Activated CD4-positive, alpha-beta T cell treated with anti-CD3 and anti-CD28 coated beads for 48 hours (primary cell): ENCODE measurements at places on chromosomes 3 and 15.
A peak's percentile ranks its signal among the peaks of the same experiment; 100 is the strongest.

- no peak for DNase-seq
Measured at GRCh38 chr3:154904328-154904727, 175.8 kb upstream of the MME start.

GRCh38 chr15:85614059-85614458 is 180.7 kb downstream of the KLHL25 start:
- DNase-seq = no peak

DNA sequence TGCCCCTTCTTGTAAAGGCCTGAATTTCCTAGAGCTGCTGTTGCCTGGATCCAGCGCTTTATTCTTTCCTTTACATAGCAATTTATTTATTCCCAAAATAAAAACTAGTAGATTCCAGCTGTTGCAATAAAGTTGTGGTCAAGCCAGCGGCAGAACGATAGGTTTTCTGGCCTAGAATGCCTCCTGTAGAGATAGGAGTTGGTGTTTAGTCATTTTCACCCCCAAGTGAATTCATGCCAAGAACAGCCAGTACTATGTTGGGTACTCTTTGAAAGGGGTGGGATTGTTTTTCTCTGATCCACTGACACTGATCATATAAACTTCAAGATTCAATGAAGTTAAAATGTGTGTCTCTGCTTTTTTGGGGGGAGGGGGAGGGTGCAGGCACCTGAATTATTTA is 69.7 kb downstream of the KLHL25 start:
- no peak for DNase-seq

DNA sequence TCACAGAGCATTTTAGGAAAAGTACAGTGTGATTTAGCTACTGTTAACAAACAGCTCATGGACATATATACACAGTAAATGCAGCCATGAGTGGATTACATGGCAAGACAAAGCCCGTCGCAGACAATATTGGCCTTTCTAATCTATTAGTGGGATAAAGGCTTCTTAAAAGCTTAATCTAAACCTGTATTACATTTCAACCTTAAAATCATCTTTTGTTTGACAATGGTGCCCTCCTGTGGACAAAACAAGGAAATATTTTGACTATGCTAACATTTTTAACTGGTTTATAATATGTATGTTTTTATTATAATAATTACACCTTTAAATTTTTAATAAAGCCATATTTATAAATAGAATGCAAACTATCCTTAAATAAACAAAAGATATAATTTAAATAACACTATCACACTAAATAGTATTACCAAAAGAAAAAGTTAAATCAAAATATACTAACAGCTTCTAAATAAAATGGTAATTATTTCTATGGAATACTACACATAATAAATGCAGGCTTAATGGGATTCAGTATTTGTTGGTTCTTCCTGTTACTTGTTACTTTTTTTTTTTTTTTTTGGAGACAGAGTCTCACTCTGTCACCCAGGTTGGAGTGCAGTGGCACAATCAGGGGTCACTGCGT is 38.6 kb downstream of the TAFA4 start:
- DNase-seq = no peak

DNA sequence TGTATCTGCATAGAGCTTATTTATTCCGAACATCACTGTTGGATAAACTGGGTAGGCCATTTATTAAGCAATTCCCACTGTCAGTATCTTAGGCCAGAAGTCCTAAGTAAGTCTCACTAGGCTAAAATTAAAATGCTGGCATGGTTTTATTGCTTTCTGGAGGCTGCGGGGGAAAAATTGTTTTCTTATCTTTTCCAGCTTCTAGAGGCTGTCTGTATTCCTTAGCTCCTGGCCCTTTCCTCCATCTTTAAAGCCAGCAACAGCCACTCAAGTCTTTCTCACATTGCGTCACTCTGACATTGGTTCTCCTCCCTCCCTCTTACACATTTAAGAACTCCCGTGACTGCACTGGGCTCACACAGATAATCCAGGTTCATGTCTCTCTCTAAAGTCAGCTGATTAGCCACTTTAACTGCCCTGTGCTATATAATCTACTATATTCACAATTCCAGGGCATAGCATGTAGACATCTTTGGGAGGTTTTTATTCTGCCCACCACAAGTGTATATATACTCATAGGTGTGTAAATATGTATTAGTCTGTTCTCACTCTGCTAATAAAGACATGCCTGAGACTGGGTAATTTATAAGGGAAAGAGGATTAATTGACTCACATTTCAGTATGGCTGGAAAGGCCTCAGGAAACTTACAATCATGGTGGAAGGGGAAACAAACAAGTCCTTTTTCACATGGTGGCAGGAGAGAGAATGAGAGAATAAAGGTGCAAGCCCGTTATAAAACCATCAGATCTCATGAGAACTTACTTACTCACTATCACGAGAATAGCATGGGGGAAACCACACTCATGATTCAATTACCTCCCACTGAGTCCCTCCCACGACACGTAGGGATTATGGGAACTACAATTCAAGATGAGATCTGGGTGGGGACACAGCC is 113.5 kb upstream of the SLC7A14 start:
- no peak for DNase-seq

GRCh38 chr3:188554404-188554803 is 400.4 kb downstream of the LPP start:
- DNase-seq = no peak

DNA sequence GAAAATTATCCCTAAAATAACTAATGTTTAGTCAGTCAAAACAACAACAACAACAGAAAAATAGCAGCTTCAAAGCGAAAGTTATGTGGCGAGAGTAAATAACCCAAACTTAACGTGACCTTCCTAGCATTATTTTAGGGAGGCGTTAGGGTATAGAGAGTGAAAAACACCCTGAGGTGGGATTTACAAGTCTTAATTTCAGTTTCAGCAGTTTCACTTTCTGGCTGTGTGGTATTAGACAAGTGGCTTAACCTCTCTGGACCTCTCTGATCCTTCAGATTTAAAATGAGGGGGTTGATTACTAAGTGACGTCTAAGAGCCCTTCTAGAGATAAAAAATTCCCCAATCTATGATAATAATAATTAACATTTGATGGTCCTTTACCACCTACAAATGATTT is 291.2 kb downstream of the ZBTB20 start:
- no peak for DNase-seq

DNA sequence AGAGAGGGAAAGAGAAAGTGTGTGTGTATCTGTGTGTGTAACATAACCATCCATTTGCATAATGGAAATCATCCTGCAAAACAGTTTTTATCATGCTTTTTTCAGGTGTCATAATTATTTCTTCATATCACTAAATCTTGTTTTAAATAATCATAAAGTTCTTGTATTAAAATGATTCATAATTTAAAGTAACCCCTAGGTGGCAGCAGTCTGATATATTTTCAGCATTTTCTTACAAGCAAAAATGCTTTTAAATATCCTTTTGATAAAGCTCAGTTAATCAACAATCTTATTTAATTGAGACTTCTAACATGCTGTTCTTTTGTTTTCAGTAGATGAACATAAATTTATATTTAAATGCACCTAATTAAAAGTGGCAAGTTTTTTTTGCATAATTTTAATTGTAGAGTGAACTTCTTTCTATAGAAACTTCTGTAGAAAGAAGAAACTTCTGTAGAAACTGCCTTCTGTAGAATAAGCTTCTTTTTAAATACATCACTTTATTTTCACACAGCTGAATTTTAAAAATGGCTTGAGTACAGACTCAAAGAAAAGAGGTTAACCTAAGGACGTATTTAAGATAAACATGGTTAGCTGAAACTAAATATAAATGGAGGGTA is 72.5 kb downstream of the OPA1 start:
- no peak for DNase-seq

GRCh38 chr15:67433495-67434099 is 87.3 kb upstream of the C15orf61 start:
- DNase-seq = peak; percentile 45

DNA sequence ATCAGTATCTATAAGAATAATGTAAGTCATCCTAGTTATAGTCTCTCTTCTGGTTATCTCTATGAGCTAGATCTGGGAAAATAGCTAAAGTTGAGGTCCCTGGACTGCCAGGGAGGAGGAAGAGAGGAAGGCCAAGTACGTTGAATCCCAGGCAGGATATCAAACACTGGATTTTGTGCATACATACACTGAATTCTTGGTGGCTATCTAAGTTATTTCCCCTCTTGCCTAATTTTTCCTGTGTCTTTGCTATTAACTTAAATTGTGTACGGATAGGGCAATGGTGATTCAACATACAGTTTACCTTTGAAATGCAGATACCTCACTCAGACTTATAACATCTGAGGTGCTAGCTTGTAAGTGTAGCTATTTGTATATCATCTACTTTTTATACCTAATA is 27.2 kb downstream of the FBXO22 start:
- no peak for DNase-seq

GRCh38 chr3:72144773-72145505 is 360.0 kb upstream of the PROK2 start:
- DNase-seq = peak; percentile 17

DNA sequence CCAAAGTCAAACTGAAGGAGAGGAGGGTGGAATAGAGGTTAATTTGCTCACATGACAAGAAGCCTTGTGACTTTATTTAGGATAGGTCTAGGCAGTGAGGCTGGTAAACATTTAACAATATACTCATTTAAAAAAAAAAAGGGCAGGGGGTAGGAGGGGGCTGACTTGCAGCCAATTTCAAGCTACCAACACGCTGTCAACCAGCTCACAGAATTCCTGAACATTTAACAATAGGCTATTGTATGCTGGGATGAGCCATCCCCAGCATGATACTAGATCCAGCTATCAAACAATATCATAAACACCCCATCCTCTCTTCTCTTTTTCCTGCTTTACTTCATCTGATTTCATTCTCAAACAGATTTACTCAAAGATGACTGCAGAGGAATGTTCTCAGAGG is 1096.3 kb upstream of the CFAP20DC start:
- DNase-seq = no peak

GRCh38 chr3:243356-243725 is 46.8 kb downstream of the CHL1 start:
- no peak for DNase-seq

- DNase-seq = no peak
Measured at GRCh38 chr3:143483214-143483613, 363.6 kb downstream of the CHST2 start.

GRCh38 chr15:56616551-56616950 is 116.8 kb downstream of the ZNF280D start:
- DNase-seq = no peak

GRCh38 chr3:88019024-88019423 is 39.8 kb downstream of the CGGBP1 start:
- DNase-seq = no peak
